ENCODE measurements at places on chromosomes 16 and 17. TPM values are rescaled to one million over a fixed set of nuclear protein-coding genes. Genes with fewer than 3 reads are reported as not detected.

DNA sequence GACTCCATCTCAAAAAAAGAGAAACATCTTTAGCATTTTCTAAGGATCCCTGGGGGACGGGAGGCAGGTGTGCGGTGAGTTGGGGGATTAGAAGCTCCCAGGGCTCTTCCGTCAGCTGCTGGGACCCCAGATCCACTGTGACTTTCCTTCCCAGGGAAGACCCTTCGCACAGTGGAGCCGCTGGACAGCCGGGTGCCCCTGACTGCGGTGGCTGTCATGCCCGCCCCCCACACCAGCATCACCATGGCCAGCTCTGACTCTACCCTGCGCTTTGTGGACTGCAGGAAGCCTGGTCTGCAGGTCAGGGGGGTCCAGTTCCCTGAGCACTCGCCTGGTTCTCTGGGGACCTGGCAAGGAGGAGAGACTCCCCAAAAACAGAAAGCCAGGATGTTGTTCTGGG, 7.3 kb upstream of the SERPINF2 start:
- no peak for DNase-seq

- DNase-seq = no peak
These were observed 30.1 kb upstream of the DDX52 start for GRCh38 chr17:37673386-37673785.

- DNase-seq = no peak
These were observed 8.7 kb downstream of the CD300LB start for GRCh38 chr17:74522381-74523105.

- no peak for DNase-seq
These were observed 19.9 kb downstream of the DHX38 start for GRCh38 chr16:72113616-72113945.

GRCh38 chr16:15694499-15694898, 44.5 kb downstream of the NDE1 start:
- no peak for DNase-seq

- DNase-seq = no peak
These were observed 48.8 kb upstream of the CLEC19A start for GRCh38 chr16:19236561-19237209.

The AOC3 gene
- 10.6 TPM for total RNA-seq

The HASPIN gene
- 0.70 TPM for total RNA-seq

Measured in mucosa of descending colon (tissue), 3 donors.